NCI-H1105 treated with DMSO at 0.1 percent for 48 hours (cell line): ENCODE measurements at places on chromosomes 1 and 21.

DNA sequence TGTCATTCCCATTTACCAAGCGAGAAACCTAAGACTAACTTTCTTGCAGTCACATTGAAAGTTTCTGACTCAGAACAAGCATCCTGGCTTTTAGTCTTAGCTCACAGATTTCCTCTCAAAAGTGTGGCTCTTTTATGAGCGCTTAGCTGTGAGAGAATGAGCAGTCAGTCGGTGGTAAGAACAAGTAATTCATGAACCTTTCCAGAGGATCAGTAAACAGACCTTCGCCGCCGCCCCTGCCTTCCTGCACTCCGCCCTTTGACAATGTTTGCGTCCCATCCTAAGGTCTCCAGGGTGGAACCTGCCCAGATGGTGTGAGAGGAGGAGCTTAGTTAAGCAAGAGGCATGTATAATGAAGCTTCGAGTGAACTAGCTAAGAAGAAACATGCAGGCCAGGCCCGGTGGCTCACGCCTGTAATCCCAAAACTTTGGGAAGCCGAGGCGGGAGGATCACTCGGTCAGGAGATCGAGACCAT is 142.4 kb downstream of the GLUL start:
- DNase-seq, result no peak

- DNase-seq, result peak; percentile 98
These were observed 6.1 kb downstream of the IPO13 start for GRCh38 chr1:43952731-43953346.

- DNase-seq, result no peak
These were observed 50.0 kb downstream of the TMCO4 start for GRCh38 chr1:19749685-19750084.

GRCh38 chr1:185917646-185918045 is 183.5 kb downstream of the HMCN1 start:
- DNase-seq, result no peak

DNA sequence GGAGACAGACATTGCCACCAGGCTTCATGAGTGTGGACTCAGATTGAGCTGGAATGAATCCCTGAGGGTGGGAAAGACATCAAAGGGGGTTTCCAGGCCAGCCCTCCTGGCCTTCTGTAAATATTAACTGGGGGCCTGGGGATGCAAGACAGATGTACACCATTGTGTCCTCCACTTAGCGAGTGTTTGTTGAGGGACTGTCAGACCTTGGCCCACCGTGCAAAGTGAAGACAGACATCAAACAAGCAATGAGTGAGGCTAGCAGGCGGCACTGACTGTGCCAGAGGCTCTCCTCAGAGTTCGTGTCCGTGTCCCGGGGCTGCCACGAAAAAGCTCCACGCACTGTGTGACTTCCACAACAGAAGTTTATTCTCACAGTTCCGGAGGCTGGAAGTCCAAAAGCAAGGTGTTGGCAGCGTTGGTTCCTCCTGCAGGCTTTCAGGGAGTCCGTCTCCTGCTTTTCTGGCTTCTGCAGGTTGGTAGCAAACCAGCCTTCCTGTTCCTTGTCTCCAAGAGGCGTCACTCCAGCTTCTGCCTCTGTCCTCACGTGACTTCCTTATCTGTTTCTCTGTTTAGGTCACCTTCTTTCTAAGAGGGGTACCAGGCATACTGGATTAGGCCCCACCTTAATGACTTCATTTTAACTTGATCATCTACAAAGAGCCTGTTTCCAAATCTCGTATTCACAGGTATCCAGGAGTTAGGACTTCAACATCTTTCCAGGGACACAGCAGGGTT is 59.1 kb downstream of the DISP3 start:
- DNase-seq, result no peak

- DNase-seq, result no peak
These were observed 241.7 kb downstream of the ADGRL2 start for GRCh38 chr1:82042306-82043060.

- no peak for DNase-seq
These were observed 25.5 kb downstream of the MAN1A2 start for GRCh38 chr1:117392771-117393170.

GRCh38 chr1:2431103-2431502 is 18.7 kb upstream of the PEX10 start:
- no peak for DNase-seq

DNA sequence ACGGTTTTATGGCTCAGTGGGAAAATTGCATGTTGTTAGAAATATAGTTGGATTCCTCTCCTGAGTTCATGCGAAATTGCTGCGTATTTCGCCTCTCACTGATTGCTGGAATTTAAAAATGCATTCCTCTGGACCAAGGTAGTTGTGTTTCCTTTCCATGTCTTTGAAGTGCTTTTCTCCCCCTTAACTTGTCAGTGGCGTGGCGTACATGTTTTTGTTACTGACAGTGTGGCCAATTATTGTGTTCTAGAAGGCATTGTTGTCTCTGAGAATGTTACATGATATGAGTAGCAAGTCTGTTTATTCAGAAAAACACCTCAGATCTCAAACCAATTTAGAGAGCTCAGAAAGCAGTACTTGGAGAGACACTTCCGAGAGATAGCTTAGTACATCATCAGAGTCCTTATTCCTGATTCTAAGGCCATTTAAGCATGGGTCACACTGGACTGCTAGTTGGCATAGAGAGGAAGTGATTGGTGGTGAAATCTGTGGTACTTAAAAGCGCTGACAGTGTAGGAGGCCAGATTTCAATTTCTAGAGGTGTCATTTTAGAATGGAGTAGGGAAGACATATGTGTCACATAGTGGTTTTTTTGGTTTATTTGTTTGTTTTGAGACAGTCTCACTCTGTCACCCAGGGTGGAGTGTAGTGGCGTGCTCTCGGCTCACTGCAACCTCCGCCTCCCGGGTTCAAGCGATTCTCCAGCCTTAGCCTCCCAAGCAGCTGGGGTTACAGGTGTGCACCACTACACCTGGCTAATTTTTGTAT is 184.4 kb downstream of the RYR2 start:
- no peak for DNase-seq

- DNase-seq, result no peak
These were observed 37.6 kb downstream of the TRIM11 start for GRCh38 chr1:228368801-228369607.

DNA sequence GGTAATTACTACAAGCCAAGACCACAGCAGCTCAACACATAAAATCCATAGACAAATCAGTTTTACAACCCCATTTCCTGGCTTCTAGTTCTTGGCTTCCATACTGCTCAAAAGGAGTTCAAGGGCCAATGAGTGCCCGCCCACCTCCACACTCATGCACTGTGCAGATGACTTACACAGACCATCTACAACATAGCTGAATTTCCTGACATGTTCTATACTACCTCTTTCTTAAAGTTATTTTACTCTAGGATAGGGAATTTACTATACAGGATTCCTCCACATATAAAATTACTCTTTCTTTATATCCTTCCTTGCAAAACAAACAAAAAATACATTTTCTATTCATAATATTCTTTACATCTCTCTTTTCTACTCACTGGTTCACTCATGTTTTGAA is 14.6 kb downstream of the BACE2 start:
- no peak for DNase-seq

DNA sequence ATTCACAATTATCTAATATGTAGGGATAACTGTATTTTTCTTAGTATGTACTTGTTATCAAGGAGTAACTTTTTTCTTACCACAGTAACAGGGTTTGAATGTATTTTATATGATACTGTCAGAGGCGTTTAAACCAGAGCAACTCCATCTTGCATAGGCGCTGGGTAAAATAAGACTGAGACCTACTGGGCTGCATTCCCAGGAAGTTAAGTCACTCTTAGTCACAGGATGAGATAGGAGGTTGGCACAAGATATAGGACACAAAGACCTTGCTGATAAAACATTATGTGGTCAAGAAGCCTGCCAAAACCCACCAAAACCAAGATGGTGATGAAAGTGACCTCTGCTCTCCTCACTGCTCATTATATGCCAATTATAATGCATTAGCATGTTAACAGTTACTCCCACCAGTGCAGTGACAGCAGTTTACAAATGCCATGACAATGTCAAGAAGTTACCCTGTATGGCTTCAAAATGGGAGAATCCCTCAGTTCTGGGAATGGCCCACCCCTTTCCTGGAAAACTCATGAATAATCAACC is 64.8 kb downstream of the RPE65 start:
- DNase-seq, result no peak

- DNase-seq, result no peak
These were observed 11.9 kb upstream of the CAPN2 start for GRCh38 chr1:223700388-223700918.

DNA sequence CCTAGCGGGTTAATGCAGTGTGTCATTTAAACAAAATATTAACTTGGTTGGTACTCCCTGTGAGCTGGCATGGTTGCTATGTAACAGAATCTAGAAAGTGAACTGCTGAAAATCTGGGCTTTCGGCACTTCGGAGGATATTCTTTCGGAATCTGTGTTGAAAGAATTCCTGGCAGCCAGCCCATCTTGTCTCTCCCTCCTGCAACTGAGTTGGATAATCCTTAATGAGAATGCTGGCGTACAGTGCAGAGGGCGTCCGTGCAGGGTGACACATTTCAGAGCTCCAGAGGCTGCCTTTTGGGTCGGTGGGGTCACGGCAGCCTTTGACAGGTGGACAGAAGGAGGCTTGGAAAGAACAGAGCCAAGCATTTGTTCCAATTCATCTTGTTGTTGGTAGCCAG is 3.7 kb downstream of the KAZN start:
- DNase-seq, result no peak

- DNase-seq, result no peak
These were observed 56.1 kb upstream of the CAMK1G start for GRCh38 chr1:209527372-209527771.

- DNase-seq, result no peak
These were observed 45.5 kb downstream of the KCNAB2 start for GRCh38 chr1:6090996-6091822.

- peak; percentile 99 for DNase-seq
These were observed at the start of the genes AP4B1 and DCLRE1B for GRCh38 chr1:113904674-113905434. Gene AP4B1, minus strand, starts transcription at chr1:113904799. Its CDS starts 82 bp downstream, at chr1:113904717. Gene DCLRE1B, plus strand, starts transcription at chr1:113905326. Its CDS starts 261 bp downstream, at chr1:113905587.

DNA sequence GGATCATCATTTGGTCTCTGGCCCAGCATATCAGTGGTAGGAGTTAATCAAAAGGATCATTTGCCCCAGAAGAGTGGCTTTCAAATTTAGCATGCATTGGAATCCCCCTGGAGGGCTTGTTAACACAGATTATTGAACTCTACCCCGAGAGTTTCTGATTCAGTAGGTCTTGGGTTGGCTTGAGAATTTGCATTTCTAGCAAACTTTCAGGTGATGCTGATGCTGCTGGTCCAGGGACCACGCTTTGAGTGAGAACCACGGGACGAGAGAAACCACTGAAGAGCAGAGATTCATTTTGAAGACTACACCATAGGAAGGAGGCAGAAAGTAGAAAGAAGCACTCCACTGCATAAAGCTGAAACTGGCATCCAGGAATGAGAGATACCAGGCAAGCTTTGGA is 81.3 kb upstream of the DUSP10 start:
- DNase-seq, result no peak

DNA sequence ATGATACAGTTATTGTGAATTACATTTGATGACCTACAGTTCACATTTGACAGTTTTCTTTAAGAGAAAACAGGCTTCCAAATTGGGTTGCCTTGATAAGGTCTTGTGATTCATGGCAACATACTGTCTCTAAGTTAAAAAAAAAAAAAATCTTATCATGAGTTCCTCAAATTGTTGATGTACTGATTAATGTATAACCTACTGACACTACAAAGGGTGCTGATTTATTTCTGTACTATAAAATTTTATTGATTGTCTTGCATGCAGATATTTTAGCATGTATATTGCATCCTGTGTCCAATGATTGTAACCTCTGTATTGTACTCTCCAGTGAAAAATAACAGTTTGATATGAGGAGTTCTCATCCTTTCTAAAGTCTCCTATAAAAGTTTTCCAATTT is 197.3 kb upstream of the IVNS1ABP start:
- no peak for DNase-seq

DNA sequence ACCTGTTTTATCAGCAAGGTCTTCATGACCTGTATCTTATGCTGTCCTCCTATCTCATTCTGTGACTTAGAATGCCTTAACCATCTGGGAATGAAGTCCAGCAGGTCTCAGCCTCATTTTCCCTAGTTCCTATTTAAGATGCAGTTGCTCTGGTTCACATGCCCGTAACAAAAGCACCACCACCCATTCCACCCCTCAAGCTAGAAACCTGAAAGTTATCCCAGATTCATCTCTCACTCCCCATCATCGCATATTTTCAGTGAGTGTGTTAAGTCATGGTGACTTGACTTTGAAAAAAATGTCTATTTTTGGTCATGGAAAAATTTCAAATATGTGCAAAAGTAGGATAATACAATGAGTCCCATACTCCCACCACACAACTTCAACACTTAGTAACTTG is 11.7 kb downstream of the HMGN2 start:
- no peak for DNase-seq

GRCh38 chr1:246096356-246096755 is 410.7 kb downstream of the SMYD3 start:
- DNase-seq, result peak; percentile 3

- DNase-seq, result no peak
These were observed 35.0 kb downstream of the ACKR1 start for GRCh38 chr1:159239551-159240220.

DNA sequence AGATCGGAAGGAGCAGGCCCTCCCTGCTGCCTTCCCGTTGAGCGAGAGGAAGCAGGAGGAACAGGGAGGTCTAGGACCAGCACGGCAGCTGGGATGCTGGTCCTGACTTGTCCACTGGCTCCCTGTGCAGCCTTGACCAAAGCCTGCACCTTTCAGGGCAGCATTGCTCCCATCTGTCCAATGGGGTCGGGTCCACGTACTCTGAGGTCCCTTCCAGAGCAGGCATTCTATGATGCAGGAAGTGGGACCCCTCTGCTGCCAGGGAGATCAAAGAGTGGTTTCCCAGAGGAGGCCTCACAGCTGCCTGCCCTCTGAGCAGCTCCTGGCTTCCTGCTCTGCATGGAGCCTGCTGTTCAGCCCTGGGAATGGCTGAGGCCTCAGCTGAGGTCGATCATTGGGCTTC is 21.7 kb upstream of the ZNF362 start:
- DNase-seq, result no peak

- DNase-seq, result no peak
These were observed 5.2 kb upstream of the FNBP1L start for GRCh38 chr1:93442741-93443140.

- DNase-seq, result no peak
These were observed 2.3 kb downstream of the COX20 start for GRCh38 chr1:244837597-244838258.

DNA sequence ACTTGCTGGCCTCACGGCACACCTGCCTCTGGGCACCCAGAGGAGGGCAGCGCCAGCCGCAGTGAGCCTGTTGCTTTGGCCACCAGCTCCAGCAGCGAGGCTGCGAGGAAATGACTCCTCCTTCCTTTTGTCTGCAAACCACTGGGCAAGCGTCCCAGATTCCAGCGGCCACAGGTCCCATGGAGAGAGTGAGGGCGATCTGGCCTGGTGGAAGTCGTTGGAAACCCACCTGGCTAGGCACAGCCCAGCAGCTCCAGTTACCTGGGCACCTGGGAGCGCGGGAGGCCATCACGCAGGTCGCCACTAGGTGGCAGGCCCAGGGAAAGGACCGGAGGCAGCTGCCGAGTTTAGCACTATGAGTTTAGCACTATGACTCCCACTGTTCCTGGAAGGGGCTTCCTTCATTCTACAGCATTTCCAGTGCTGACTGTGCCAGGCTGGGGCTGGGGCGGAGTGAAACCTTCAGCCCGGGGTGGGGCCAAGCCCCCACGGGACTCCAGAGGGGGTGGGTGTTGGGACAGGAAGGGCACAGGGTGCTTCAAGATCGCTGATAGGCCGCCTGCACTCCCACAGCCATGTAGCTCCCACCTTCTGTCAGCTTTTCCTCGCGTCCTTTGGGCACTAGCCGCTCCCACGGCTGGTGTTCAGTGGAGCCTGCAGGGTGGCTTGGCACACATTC is 1.1 kb upstream of the ESPN start:
- peak; percentile 84 for DNase-seq
